Activated CD4-positive, alpha-beta T cell treated with anti-CD3 and anti-CD28 coated beads, Interleukin-2, amount 50 U/mL, for 16 hours (primary cell): ENCODE measurements at places on chromosomes 4 and X.
A peak's percentile ranks its signal among the peaks of the same experiment; 100 is the strongest.

DNA sequence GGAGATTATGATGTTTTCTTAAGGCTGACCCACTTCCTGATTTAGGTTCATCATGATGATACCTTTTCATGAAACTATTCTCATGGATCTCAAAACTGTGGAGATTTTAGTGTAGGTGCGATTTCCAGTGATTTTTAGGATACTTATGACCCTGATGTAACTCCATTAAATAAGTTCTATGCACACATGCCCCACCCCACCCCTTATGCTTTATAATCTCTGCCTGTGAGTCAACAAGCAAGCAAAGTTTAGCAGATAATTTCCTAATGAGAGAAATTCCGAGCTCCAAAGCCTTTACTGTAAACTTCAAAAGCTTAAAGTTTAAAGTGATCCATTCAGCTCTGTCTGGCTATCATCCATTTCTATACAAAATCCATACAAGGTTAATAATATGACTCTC, 56.4 kb downstream of the C4orf33 start:
- DNase-seq: no peak

- no peak for DNase-seq
These were observed 150.3 kb downstream of the SOX3 start for GRCh38 chrX:140354431-140355120.

- peak; percentile 6 for DNase-seq
These were observed 8.3 kb downstream of the SLITRK2 start for GRCh38 chrX:145825896-145826295.

- DNase-seq: no peak
These were observed 770.3 kb downstream of the NLGN4X start for GRCh38 chrX:5458300-5458842.

DNA sequence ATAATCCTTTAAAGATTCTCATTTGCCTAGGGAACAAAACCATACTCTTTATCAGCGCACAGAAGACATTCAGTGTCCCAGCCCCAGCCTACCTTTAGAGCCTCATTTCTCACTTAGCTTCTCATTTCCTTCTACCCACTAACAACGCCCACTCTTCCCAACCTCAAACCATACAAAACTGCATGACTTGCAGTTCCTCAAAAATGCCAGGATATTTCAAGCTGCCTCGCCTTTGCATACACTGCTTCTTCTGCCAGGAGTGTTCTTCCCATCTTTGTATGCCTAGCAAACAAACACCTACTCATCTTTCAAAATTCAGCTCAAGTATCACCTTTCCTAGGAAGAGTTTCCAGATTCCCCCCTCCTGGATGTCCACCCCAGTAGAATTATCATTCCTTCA, 129.9 kb upstream of the ADGRL3 start:
- DNase-seq: no peak

GRCh38 chr4:111883557-111883999, 261.7 kb upstream of the FAM241A start:
- DNase-seq: no peak

DNA sequence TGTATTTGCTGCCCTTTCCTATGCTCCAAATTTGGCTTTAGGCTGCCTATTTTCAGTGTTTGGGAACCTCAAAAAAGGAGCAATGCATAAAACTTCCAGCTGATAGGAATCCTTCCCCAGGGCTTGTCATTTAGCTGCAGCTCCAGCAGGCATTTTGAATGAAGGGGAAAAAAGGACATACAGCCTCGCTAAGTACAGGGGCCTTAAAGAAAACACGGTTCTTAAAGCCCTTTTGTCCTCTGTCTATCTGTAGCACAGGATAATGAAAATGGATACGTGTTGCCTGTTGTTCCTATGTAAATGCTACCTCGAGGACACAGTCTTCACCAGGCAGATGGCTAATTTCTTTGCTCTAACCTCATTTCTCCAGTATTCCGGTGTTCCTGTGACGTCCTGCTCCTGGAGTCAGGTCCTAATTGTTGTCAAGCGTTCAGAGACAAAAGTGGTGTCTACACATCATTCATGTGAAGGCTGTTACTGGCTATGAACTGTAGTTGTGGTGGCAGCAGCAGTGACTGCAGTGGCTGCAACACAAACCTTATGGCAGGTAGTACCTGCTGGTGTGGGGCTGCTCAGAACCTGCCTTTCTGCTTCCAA, 117.4 kb downstream of the MGST2 start:
- DNase-seq: no peak

DNA sequence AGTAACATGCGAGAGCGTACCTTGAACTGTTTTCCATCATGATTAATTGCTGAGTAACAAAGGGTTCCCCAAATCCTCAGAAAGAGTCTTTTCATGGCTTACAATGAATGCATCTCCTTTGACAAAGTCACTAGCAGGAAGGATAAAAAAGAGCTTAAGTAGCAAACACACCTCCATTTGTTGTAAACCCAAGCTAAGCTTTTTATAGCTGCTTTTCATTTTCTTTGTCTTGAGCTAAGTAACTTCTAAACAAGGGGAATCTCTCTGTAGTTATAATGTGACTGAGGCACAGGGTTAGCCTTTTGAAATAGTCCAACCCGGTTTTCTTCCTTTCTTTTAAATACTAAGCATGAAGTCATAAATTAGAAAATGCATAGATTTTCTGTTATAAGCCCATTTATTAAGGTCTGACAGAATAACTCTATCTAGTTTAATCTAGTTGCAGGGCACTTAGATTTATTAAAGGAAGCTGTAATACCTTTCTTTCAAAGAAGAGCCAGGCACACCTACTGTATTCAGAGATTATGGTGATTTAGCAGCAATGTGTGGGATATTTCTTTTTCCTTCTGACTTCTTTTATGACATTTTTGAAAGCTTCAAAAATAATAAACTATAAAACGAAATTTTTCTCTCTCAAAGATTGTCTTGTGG, 226.9 kb upstream of the SMIM31 start:
- no peak for DNase-seq

DNA sequence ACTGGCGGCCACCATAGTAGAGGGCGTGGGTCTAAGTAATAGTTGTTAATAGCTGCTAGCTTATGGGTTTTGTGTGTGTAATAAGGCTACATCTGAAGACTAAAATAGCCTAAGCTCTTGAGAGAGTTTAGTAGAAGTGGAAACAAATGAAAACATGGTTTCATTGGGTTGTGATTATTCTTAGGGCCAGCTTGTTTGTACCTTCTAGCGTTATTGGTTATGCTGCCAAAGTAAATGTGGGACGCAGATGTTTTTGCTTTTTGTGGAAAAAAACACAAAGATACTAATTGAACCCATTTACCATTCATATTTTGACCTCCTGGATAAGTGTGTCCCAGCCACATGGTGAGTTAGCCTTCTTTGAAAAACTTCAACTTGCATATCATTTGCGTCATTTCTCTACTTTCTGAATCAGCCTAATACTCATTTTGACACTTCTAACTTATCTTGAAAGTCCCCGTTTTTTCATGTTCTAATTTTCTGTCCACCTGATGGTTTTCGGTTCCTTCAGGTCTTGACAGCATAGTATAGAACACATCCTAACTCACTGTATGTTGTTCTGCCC, 305.3 kb downstream of the FRMPD4 start:
- peak; percentile 63 for DNase-seq

GRCh38 chr4:21514022-21514694, 434.4 kb downstream of the KCNIP4 start:
- DNase-seq: no peak

GRCh38 chrX:63784346-63784901, 590 bp downstream of the ARHGEF9 start:
- no peak for DNase-seq

GRCh38 chr4:183783991-183784553, 121.0 kb upstream of the STOX2 start:
- no peak for DNase-seq

DNA sequence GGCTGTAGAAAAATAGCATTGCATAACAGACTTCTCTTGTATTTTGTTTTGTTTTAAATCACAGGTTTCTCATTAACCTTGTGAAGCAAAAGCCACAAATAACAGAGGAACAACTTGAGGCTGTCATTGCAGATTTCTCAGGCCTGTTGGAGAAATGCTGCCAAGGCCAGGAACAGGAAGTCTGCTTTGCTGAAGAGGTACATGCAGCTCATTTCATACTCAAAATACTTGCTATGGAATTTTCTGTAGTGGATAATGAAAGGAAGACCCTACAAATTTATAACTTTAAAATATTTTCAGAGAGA, 17.6 kb downstream of the AFP start:
- no peak for DNase-seq

DNA sequence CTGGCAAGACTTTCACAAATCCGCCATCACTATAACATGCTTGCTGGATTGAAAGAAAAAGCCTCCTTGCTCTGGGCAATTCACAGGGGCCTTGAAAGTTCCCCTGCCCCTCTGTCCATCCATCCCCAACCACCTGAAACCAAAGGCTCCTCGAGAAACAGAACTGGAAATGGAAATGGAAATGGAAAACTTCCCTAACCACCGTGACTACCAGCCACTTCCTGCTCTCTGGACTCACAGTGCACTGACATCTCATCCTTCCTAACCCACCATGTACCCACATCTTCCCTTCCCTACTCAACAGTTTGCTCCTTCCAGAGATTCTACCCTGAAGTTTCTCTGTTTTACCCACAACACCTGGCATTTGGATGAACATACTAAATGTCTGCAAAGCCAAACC, 603.6 kb upstream of the DIPK2B start:
- DNase-seq: no peak

GRCh38 chrX:105869701-105870100, 47.4 kb downstream of the NRK start:
- DNase-seq: no peak

DNA sequence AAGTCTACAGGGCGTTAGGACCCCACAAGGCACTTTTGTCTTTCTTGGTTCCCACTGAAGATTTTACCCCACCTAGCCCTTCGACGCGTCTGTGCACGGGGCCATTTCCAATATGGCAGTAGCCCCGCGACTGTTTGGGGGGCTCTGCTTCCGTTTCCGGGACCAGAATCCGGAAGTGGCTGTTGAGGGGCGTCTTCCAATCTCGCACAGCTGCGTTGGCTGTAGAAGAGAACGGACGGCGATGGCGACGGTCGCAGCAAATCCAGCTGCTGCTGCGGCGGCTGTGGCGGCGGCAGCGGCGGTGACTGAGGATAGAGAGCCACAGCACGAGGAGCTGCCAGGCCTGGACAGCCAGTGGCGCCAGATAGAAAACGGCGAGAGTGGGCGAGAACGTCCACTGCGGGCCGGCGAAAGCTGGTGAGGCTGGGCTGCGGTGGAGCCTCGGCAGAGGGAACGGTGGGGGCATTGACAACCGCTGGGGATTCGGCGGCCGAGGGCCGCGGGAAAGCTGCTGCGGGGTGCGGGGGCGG, at the start of gene USP11:
USP11 (plus strand) TSS at position 207 of the 530 bp plus-strand sequence; CDS start at position 242, 35 bp downstream.
- peak; percentile 30 for DNase-seq

DNA sequence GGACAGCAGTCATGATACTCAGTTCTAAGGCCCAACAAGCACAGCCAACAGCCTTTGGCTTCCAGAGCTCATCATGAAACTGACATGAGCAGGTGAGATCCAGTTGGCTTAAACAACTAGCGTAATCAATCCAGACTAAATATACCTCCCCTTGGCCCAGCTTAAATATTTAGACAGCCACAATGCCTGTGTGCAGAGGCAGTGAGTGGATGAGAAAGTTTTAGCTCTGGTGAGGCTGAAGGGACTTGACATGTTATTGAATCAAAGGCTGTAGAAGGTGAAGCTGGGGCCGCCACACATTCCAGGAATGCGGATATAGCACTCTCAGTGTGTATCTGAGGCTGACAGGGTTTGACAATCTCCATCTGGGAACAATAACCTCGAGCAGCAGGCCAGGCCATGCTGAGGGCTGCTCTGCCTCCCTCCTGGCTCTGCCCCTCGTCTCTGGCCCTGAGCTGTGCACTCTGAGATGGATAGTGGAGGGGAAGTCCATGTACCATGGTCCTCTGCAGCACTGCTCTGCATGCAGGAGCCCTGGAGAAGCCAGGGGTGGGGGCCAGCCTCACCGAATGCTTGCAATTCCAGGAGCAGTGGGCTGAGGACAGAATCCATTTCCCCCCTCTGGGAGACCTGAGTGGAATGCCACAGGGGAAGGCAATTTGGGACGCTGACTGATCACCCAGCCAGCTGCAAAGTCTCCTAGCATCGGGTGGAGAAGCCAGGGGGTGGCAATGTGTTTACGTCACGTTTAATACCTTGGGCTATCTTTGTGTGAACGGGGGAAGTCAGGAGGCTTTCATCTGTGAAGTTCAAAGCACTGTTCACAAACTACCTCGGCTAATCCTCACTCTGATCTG, 37.3 kb upstream of the RASL11B start:
- DNase-seq: no peak

DNA sequence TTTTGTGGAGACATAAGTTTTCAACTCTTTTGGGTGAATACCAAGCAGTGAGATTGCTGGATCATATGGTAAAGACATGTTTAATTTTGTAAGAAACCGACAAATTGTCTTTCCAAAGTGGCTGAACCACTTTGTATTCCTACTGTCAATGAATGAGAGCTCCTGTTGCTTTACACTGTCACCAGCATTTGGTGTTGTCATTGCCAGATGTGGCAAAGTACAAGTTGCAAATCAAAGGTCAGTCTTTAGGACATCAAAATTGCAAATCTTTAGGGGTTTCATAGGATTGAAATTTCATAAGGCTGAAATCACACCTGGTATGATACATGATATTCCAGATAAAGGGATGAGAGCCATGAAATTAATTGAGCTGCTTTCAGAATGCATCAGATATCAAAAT, 67.7 kb upstream of the ELOVL6 start:
- no peak for DNase-seq

GRCh38 chr4:76308548-76308947, 2.0 kb downstream of the STBD1 start:
- DNase-seq: no peak

DNA sequence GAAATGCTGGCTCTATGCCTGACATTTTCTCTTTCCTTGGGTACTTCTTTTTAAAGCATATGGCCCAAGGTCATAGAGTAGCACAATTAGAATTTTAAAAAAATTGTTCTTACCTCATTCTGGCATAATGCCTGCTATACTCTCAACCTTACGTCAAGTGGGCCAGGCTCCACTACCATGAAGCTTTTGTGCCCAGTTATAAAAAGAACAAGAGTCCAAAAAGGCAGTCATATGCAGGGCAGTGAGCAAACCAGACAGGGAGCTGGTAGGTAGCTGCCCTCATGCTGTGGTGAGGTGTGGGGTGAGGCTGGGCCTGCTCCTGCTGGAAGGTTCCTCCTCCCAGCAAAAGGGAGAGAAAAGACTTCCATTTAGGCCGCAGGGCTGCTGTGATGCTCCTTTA, 64.4 kb upstream of the UCP1 start:
- DNase-seq: no peak

DNA sequence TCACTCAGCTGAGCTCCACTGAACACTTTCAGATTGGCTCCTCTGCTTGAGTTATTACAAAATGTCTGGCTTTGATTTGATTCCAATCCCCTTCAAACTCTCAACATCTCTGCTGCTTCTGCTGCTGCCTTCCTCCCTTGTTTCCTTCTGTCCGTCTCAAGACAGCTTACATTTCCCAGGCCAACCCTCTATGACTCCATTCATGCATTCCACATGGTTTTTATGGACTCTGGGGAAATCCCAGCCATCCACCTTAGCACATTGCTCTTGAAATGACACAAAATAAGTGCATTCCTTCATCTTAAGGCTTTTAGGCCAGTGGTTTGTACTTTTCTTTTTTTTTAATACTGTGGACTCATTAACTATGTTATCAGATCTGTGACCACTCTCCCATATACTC, 68.5 kb upstream of the TMEM164 start:
- no peak for DNase-seq

GRCh38 chr4:28277931-28278330, 1417.3 kb downstream of the STIM2 start:
- DNase-seq: no peak

GRCh38 chr4:176949029-176949428, 156.3 kb upstream of the VEGFC start:
- no peak for DNase-seq

GRCh38 chr4:72558655-72559054, 10.4 kb downstream of the ADAMTS3 start:
- DNase-seq: no peak

GRCh38 chr4:139493176-139493575, 39.3 kb downstream of the RAB33B start:
- no peak for DNase-seq
